ENCODE measurements at places on chromosomes 7 and 10. TPM values are rescaled to one million over a fixed set of nuclear protein-coding genes. Genes with fewer than 3 reads are reported as not detected.

DNA sequence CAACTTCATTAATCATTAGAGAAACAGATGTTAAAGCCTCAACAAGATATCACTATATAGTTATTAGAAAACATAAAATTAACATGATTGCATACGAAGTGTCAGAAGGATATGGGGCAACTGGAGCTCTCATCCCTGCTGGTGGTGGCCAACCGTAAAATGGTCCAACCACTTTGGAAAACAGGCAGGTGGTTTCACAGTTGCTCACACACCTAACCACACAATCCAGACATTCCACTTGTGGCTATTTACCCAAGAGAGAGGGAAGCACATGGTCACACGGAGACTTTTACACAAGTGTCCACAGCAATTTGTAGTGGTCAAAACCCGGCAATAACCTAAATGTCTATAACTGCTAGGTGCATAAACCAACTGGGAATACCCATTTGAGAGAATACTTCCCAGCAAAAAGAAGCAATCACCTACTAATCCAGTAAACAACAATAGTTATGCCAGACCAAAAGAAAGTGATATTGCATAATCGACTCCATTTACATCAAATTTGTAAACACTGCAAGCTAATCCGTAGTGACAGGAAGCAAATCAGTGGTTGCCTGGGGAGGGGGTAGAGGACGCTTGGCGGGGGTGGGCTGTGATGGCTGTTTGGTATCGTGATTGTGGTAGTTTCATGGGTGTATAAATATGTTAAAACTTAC, 91.8 kb downstream of the LARP4B start:
- H3K4me1 ChIP-seq = peaks cover 2% of the 10 kb centered on the region
- H3K27ac ChIP-seq = no peak overlapping the region
- peaks cover 12% of the 10 kb centered on the region for H3K36me3 ChIP-seq
- H3K4me3 ChIP-seq = no peak overlapping the region
- no peaks in the 10 kb centered on the region for H3K27me3 ChIP-seq
- DNase-seq = no peak

Gene NXPH1
- total RNA-seq = not detected

GRCh38 chr7:74063223-74063641, 20.4 kb upstream of the LIMK1 start:
- H3K36me3 ChIP-seq = peaks cover 77% of the 10 kb centered on the region
- DNase-seq = no peak
- no peaks in the 10 kb centered on the region for H3K27me3 ChIP-seq
- H3K27ac ChIP-seq = peak overlapping the region; percentile 82
- peaks cover 48% of the 10 kb centered on the region for H3K4me1 ChIP-seq
- no peak overlapping the region for H3K4me3 ChIP-seq

- no peak for DNase-seq
- H3K27me3 ChIP-seq = no peaks in the 10 kb centered on the region
- H3K36me3 ChIP-seq = no peaks in the 10 kb centered on the region
- no peak overlapping the region for H3K4me3 ChIP-seq
- no peaks in the 10 kb centered on the region for H3K4me1 ChIP-seq
- H3K27ac ChIP-seq = no peak overlapping the region
Observed at GRCh38 chr7:91306266-91306665, 42.0 kb downstream of the FZD1 start.

DNA sequence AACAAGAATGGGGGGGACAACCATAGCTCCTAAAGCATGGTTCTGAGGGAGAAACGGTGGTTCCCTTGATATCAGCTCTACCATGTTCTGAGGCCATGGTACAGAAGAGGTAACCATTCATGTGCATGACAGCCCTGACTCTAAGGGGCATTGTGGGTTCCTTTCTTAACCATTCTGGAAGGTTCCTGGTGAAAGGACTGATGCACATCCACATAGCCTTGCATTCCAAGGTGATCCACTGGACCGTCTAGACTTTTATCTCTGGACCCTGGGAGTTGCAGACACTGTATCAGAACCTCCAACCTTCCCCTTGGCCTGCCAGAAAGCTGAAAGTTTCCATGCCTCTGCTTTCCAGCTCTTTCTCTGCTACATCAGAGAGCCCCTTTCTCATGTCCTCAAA, 344.3 kb downstream of the KCNMA1 start:
- H3K36me3 ChIP-seq = no peaks in the 10 kb centered on the region
- H3K4me1 ChIP-seq = peaks cover 78% of the 10 kb centered on the region
- H3K27me3 ChIP-seq = no peaks in the 10 kb centered on the region
- H3K27ac ChIP-seq = no peak overlapping the region
- H3K4me3 ChIP-seq = no peak overlapping the region

Gene TET1
- total RNA-seq = 4.0 TPM

DNA sequence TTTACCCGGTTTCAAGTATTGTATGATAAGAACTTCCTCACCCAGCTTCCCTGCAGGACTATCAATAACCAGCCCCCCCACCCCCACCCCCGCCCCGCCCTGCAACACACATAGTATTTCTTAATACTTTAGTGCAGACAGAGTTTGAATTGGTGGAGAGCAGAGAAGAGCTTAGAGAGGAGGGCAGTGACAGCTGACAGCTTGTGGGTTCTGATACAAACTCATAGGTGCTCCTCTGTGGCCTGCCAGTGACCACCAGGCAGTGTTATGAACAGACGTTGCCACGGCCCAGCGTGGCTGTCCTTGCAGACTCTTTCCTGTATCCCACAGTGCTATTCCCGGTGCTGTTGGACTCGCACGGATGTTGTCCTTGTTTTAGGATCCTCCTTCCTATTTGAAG, 186.9 kb upstream of the ADO start:
- no peak overlapping the region for H3K4me3 ChIP-seq
- no peak overlapping the region for H3K27ac ChIP-seq
- H3K4me1 ChIP-seq = no peaks in the 10 kb centered on the region
- no peaks in the 10 kb centered on the region for H3K27me3 ChIP-seq
- DNase-seq = no peak

DNA sequence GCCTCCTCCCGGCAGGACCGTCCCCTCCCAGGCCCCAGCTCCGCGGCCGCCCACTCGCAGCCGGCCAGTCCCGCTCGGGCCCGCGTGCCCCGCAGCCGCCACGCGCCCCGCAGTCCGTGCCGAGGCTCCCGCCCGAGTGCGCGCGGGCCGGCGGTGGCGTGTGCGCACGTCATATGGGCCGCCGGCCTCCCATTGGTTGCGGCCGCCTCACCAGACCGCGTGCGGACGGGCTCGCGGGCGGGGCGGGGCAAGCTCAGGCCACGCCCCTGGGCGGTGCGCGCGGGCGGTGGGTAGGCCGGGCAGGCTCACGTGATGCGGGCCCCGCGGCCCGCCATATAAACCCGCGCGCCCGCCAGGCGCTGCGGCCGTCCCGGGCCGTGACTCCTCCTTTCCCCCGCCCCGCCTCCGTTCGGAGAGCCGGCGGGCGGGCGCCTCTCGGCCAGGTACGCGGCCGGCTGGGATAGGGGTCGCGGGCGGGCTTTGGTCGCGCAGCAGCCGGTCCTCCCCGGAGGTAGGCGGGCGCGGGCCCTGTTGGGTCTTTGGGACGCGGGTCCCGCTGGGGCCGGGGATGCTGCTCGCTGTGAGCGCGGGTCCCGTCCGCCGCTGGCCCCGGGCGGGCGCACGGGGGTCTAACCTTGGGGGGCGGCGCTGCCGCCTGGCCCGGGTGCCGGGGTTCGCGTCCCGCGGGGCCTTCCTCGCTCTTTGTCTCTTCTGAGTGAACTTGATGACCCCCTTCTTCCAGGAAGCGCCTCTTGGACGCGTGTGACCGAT, at the start of gene INSIG1:
INSIG1 (plus strand) TSS at position 362 of the 771 bp plus-strand sequence; CDS start at position 770, 408 bp downstream.
- H3K4me3 ChIP-seq = peak within 1 kb of the TSS; percentile 97
- peak; percentile 49 for DNase-seq
- no peaks in the 10 kb centered on the region for H3K36me3 ChIP-seq

- no peaks in the 10 kb centered on the region for H3K36me3 ChIP-seq
- no peak for DNase-seq
- no peak overlapping the region for H3K4me3 ChIP-seq
- no peak overlapping the region for H3K27ac ChIP-seq
- no peaks in the 10 kb centered on the region for H3K27me3 ChIP-seq
Observed at GRCh38 chr10:75108684-75109458, 2.6 kb upstream of the SAMD8 start.

DNA sequence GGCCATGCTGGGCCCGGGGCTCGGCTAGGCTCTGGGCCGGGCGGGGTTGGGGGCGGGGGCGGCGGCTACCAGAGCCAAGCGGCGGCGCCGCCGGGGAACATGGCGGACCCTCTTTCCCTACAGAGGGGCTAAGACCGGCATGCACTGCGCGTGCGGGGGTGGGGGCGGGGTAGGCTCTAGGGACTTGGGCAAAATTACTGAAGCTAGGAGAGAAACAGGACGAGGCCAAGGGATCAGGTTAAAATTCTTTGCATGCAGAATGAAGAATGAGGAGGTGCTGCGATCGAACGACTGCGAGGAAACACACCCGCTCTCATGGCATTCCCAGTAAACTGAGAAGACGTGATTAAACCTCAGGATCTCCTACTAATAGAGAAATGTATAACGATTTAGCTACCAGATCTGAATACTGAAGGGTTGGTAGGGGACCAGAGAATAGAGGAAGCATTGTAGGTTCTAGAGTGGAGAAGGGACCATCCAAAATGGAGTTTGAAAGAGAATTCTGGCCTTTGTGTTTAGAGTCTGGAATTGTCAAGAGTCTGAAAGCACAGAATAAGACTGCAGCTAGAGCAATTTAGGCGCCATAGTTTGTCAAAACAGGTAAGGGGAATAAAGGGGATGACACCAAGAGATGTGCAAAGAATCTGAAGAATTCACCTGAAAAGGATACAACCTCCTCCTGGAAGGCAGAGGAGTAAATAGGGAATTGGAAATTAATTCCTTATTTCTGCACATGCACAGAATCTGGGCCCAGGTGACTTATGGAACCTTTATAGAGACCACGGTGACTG, at the start of gene PPP3CB:
PPP3CB (minus strand) TSS at position 141 of the 791 bp plus-strand sequence; CDS start at position 6, 135 bp downstream.
- DNase-seq = peak; percentile 79
- H3K36me3 ChIP-seq = peaks cover 2% of the 10 kb centered on the region
- peak within 1 kb of the TSS; percentile 96 for H3K27ac ChIP-seq
- H3K4me1 ChIP-seq = peaks cover 34% of the 10 kb centered on the region

Gene NPSR1
- not detected for total RNA-seq

- DNase-seq = no peak
- H3K27me3 ChIP-seq = no peaks in the 10 kb centered on the region
- no peaks in the 10 kb centered on the region for H3K36me3 ChIP-seq
- no peaks in the 10 kb centered on the region for H3K4me1 ChIP-seq
- no peak overlapping the region for H3K4me3 ChIP-seq
- H3K27ac ChIP-seq = no peak overlapping the region
Observed at GRCh38 chr10:75098902-75099673, 12.4 kb upstream of the SAMD8 start.

- no peaks in the 10 kb centered on the region for H3K27me3 ChIP-seq
- no peak for DNase-seq
- H3K27ac ChIP-seq = no peak overlapping the region
- H3K4me3 ChIP-seq = no peak overlapping the region
- peaks cover 28% of the 10 kb centered on the region for H3K4me1 ChIP-seq
- H3K36me3 ChIP-seq = no peaks in the 10 kb centered on the region
Observed at GRCh38 chr10:122014652-122015248, 25.8 kb downstream of the TACC2 start.

- no peaks in the 10 kb centered on the region for H3K4me1 ChIP-seq
- H3K27ac ChIP-seq = no peak overlapping the region
- H3K27me3 ChIP-seq = no peaks in the 10 kb centered on the region
- H3K4me3 ChIP-seq = no peak overlapping the region
- no peaks in the 10 kb centered on the region for H3K36me3 ChIP-seq
Observed at GRCh38 chr10:6833458-6834011, 253.5 kb upstream of the PRKCQ start.

Gene HNRNPA2B1
- 142 TPM for total RNA-seq

DNA sequence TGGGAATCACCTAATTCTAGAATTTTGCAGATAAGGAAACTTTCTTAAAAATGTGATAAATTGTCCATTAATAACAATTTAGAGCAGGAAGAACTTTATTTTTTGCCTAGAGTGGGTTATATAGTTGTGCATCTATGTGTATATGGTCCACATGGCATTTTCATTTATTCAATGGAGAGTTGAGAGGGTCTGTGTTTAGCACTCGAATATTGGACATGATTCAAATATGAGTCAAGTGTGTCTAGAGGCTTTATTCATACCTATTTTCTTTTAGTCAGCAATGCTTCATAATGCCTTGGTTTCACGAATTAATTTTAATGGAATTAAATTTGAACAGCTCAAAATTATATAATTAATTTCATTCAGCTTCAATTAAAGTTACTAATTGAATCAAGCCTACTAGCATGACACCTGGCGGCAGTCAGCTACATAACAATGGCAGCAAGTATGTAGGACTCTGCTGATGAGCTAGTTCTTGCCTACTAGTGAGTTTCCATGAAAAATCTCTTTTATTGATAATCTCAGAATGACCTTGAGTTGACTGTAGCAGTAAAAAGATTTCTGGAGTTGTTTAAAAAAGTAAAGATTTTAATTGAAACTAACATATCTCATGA, 17.7 kb downstream of the MDFIC start:
- H3K36me3 ChIP-seq = no peaks in the 10 kb centered on the region
- H3K4me1 ChIP-seq = peaks cover 21% of the 10 kb centered on the region
- no peak for DNase-seq
- no peaks in the 10 kb centered on the region for H3K27me3 ChIP-seq
- H3K27ac ChIP-seq = no peak overlapping the region

- peaks cover 5% of the 10 kb centered on the region for H3K36me3 ChIP-seq
- no peak overlapping the region for H3K27ac ChIP-seq
- H3K4me3 ChIP-seq = no peak overlapping the region
- no peak for DNase-seq
- H3K4me1 ChIP-seq = peaks cover 76% of the 10 kb centered on the region
Observed at GRCh38 chr7:131021460-131021859, 287.5 kb upstream of the KLF14 start.

DNA sequence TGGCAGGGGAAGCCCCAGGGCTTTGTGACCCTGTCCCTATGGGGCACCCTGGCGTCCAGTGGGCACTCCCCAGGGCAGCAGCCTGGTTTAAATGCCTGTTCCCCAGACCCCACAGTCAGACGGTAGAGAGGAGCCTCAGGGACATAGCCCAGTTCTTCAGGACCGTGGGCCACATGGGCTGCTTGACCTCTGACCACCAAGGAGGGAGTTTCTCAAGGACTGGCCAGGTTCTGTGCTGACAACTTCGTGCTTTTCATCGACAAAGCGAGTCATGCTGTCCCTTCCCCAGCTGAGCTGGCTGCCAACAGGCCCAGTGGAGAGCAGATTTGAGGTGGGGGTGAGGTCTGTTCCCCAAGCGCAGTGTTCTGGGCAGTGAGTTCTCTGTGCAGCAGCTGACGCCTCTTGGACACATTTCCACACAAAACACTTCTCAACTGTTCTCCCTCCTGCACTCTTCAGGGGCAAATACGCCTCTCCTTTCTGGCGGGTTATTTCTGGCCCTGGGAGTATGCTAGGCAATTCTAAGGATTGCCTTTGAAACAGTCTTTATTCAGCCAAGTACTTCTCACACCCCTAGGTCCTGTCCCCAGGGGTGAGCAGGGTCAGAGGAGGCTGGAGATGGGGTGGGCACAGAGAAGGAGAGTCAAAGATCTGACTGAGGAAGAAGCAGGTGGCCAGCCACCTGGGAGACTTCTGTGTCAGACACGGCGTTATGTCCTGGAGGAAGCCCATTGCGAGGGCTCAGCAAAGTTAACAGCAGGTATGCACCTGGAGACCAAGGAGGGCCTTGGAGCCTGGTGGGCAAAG, 57.3 kb upstream of the CAMK2B start:
- no peaks in the 10 kb centered on the region for H3K36me3 ChIP-seq
- DNase-seq = no peak
- H3K27ac ChIP-seq = peak overlapping the region; percentile 84

Gene SLC39A12
- total RNA-seq = 0.14 TPM

Gene RBP3
- not detected for total RNA-seq

Gene ADAMTS14
- total RNA-seq = 1.3 TPM
